Spleen (tissue), 13 donors: ENCODE measurements at places on chromosomes 5 and 9. TPM values are rescaled to one million over a fixed set of nuclear protein-coding genes. Genes with fewer than 3 reads are reported as not detected.

Gene SLC36A2
- total RNA-seq: not detected

Gene ZNF879
- total RNA-seq: 6.8 TPM

Gene NFIB
- 96.8 TPM for total RNA-seq

Gene EMB
- total RNA-seq: 93.2 TPM

Gene PTPRD
- total RNA-seq: 5.4 TPM

Gene SLCO6A1
- total RNA-seq: not detected

Gene SLC45A2
- total RNA-seq: not detected

GRCh38 chr5:14842117-14842516, 29.5 kb downstream of the ANKH start:
- no peak for DNase-seq

DNA sequence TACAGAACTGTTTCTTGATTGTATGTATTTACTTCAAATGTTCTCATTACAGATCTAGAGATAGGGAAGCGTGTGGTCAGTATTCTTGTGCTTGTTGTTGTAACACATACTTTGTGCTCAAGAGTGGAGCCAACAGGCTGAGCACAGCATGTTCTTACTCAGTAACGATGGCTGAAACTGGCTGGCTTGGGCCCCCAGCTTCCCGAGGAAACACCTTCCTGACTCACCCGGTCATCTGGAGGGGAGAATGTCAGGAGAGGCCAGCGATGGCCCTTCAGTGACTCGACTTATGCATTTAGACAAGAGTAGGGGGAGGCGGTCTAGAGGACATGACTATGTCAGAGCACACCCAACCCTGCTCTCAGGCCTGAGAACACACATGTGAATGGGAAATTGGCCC, 25.6 kb downstream of the ZNF474 start:
- DNase-seq: no peak

GRCh38 chr9:83583151-83584014, 39.6 kb upstream of the IDNK start:
- DNase-seq: no peak

DNA sequence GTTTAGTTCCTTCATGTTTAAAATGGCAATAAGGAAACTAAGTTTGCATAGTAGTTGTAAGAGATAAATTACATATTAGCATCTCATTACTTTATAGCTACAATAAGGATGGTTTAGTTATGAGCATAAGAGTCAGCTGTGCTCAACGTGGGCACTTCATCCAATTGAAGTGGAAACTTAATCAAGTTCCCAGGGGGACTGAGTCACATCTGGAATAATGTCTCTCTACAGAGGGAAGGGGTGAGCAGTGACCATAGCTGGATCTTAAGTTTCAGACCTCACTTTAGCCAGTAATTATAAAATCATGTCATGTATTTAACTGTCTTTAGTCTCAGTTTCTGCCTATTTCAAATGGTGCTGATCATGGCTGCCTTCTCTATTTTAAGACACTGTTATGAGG, 36.8 kb upstream of the FAM240B start:
- no peak for DNase-seq

- DNase-seq: peak; percentile 67
These were observed 2.7 kb downstream of the PHYKPL start for GRCh38 chr5:178229861-178230260.

DNA sequence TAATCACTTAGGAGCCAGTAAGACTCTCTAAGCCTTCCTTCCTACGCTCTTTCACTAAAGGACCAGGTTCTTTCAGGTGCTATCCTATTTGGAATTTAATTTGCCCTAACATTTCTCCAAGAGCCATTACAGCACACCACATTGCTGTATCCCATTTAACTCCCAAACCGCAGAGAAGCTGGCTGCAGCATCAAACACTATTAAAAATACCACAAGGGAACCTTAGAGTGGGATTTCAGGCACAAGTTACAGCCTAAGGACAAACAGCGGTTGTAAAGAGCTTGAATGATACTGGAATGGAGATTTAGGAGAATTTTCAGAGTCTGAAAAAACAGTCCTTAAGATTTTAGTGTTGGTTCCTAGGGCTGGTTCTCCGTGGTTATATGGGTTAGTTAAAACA, 566.4 kb downstream of the RAB3C start:
- no peak for DNase-seq

GRCh38 chr9:121754655-121755436, 103.4 kb downstream of the DAB2IP start:
- DNase-seq: no peak

GRCh38 chr9:124639637-124640036, 131.5 kb downstream of the NR6A1 start:
- no peak for DNase-seq

DNA sequence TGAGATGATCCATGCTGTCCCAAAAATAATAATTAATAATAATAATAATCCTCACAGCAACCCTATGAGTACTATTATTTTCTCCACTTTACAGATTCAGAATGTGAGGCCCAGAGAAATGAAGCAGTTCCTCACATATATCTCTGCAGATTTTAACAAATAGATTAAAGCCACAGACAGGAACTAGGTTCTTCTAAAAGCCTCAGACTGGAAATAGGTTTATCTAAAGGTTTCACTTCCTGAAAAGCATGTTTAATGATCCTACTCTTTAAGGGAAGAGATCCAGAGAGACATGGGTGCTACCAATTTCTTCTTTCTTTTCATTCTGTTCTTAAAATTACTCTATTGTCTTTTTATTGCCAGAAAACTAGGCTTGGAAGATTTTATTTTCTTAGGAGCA, 1079.4 kb upstream of the COX7C start:
- DNase-seq: no peak

DNA sequence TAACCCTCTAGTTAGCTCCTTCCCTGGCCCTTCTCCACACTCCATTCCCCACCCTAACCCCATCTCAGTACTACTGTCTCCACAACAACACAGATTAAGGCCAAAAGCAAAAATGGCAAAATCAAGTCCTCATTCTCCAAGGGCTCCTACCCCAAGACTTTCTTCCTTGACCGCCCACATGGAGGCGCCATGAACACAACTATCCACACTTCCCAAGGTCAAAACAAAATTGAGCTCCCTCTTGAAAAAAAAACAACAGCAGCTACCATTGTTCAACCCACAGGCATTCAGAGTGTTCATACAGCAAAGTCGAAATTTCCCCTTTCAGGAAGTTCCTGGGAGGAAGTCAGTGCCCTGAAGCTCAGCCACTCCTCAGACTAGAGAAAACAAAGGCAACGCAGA, 54.4 kb downstream of the GNAQ start:
- DNase-seq: no peak

DNA sequence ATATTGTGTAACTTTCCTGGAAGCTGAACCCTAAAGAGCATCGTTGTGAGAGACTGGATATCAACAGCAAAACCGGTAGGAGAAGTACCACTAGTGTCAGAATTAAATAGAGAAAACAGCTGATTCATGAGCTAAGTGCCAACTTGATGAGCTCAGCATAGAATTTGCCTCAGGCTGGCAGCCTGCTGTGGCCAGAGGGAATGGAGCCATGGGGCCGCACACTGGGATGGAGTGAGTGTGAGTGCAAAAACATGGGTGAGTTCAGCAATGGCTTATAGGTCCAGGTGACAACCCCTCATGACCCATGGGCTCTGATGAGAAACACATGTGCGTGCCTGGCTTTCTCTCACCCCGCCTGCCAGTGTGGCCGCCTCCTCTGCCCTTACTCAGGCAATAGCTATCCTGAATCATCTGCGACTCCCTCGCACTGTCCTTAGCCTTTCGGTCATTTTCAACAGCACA, 25.4 kb downstream of the ADAMTS16 start:
- no peak for DNase-seq

GRCh38 chr9:27475057-27475595, 49.0 kb upstream of the IFNK start:
- DNase-seq: no peak

DNA sequence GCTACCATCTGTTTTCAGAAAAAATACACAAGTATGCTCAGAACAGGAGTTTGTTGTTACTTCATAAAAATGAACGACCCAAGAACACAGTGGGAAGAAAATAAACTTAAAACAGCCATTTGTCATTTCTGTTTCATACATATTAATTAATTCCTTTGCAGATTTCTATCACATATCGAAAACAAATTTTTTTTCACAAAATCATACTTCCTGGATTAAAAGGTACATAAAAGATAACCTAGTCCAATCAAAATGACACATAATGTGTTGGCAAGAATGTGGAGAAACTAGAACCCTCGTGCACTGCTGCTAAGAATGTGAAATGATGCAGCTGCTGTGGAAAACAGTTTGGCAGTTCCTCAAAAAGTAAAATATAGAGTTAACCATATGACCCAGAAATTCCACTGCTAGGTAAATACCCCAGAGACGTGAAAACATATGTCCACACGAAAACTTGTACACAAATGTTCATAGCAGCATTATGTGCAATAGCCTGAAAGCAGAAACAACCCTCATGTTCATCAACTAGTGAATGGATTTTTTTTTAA, 46.0 kb downstream of the MYO10 start:
- DNase-seq: no peak

- DNase-seq: no peak
These were observed 33.9 kb downstream of the HACD4 start for GRCh38 chr9:20997503-20998076.

DNA sequence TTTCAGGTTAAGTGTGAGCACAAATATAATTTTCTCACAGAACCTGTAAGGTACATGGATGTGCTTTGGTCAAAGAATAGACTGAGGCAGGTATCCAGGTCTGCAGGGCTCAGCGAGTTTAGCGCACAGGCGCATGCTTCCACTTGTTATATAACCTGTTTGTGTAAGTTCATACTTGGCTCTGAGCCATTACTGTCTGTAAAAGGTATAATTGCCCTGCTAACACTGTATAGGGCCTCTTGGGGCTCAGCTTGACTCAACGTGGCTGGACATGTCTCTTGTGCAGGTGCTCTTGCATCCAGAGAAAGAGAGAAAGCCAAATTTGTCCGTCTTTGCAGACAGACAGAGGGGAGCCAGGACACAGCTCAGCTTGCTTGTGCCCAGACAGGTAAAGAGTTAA, 759.6 kb downstream of the MTRR start:
- no peak for DNase-seq

GRCh38 chr5:128815201-128815600, 150.1 kb upstream of the SLC27A6 start:
- no peak for DNase-seq

DNA sequence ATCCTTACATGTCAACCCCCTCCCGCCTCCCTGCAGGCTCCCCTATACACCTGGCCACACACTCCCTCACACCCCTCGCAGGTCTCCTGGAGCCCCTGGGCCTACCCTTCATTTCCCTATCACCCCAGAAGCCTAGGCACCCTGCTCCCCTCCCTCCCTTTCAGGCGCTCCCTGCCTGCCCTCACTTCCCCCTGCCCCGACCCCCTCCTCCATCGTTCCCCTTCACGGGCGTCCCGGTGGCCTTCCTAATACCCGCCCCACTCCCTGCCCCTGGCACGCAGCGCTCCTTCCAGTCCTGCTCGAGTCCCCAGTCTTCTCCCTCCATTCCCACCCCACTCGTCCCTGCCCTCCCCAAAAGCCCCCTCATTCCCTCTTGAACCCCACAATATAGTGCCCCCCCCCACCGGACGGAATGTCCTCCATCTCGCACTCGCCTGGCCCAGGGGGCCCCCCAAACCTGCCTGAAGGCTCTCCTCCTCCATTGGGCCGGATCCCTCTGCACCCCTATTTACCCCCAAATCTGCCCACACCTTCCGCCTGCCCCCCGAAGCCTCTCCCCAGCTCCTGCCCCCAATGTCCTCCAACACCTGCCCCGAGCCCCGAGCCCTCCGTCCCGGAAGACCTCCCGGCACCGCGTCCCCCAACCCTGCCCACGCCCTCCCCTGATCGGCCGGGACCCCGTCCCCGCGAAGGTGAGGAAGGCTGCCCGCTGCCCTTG, 746 bp downstream of the STRBP start:
- peak; percentile 84 for DNase-seq

DNA sequence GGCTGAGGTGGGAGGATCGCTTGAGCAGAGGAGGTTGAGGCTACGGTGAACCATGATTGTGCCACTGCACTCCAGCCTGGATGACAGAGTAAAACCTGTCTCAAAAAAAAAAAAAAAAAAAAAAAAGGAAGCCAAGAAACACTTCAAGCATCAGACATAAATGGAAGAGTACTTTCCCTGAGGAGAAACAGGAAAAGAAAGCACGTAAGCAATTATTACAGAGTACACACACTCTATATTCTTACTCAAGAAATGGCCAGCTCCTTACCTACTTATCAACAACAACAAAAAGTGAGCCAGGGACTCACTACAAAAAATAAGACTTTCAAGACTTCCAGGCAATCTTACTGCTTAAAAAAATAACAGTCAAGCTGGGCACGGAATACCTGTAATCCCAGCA, 21.8 kb downstream of the ZFR start:
- no peak for DNase-seq
